ENCODE measurements at places on chromosomes 4 and X. TPM values are rescaled to one million over a fixed set of nuclear protein-coding genes. Genes with fewer than 3 reads are reported as not detected.
A peak's percentile ranks its signal among the peaks of the same experiment; 100 is the strongest.

Gene LONRF3
- total RNA-seq = 15.5 TPM

DNA sequence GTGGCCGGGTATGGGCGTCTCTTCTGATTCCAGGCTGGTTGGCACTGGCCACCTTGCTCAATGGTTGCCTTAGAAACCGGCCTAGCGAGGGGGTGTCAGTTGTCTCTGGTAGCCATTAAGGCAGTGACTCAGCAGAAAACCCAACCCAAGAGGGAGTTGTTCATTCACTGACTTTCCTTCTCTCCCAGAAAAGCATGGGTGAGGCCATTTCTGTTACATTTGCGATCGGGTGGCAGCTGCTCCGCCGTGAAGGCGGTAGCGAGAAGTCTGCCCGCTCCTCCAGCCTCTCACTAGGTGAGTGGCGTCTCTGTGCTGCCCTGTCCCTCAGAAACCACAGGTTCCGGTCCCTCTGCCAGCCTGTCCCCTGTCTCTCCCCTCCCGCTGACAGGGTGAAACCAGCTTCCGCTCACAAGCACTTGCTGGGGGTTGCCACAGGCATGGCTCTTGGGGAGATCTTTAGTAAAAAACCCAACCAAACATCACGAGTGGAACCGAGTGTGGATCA, 17.4 kb downstream of the IRAK1 start:
- ATAC-seq = peak; percentile 69

DNA sequence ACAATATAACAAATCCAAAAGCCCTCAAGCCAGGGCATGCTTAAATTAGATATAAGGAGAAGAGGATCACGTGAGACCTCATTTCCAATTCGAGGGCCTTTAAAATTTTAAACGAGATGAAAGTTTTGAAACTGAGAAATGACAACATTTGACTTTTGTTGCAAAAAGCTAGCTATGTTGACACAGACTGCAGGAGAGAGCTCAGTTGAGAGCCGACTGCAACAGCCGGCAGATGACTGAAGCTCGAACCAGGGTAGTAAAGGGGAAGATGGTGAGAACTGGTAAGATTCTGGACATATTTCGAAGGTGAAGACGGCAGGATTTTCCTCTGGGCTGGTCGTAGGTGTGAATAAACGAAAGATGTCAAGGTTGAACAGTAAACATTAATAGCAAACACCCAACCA, 773 bp downstream of the PRMT9 start:
- ATAC-seq = peak; percentile 40

GRCh38 chrX:128883650-128884049, 639.6 kb downstream of the SMARCA1 start:
- ATAC-seq = no peak

DNA sequence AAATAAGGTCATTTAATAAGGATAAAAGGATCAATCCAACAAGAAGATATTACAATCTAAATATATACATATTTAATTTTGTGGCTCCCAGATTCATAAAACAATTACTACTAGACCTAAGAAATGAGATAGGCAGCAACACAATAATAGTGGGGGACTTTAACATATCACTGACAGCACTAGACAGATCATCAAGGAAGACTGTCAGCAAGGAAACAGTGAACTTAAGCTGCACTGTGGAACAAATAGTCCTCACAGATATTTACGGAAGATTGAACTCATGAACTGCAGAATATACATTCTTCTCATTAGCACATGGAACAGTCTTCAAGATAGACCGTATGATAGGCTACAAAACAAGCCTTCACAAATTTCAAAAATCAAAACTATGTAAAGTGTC, 56.1 kb upstream of the NAP1L2 start:
- no peak for ATAC-seq

DNA sequence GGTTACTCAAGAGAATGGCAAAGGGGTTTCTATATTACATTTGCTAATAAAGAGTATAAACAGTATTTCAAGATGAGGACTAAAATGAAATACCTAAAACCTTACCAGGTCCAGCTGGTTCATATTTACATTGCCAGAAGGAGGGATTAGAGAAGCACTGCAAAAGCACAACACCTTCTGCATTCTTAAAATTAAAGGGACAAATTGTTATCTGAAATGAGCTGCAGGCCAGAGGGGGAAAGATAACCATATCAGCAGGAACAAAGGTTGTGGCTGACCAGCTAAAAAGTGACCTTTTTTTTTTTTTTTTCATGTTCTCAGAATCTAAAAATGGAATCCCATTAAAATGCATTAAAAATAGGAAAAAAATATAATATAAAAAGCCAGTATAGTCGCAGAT, 39.7 kb downstream of the AFF2 start:
- no peak for ATAC-seq

- peak; percentile 65 for ATAC-seq
Observed at GRCh38 chrX:119516157-119516702, 48.0 kb downstream of the SLC25A5 start.
